ENCODE measurements at places on chromosomes 12 and 14.
A peak's percentile ranks its signal among the peaks of the same experiment; 100 is the strongest.

DNA sequence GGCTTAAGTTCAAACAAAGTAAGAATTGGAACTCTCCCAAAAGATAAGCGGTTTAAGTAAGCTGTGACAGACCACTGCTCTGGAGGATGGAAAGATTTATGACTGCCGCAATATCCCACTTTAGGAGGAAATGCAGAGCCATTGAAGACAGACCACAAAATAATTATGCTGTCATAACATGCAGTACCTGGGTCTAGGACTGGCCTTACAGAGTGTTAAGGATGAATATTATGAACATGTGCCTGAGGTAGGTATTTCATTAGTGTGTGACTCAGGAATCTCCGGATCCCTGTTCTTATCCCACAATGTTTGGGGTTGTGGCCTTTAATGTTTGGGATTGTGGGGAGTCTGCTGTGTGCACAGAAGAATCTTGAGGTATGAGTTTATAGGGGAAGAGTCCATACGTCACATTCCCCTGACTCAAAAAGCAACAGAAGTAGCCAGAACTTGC, 114.9 kb downstream of the SAMD4A start:
- no peak for DNase-seq

- DNase-seq, result no peak
Observed at GRCh38 chr14:48333221-48333920, 658.0 kb upstream of the MDGA2 start.

- DNase-seq, result no peak
Observed at GRCh38 chr14:61569308-61569707, 126.0 kb upstream of the HIF1A start.

- DNase-seq, result no peak
Observed at GRCh38 chr14:26389646-26390508, 208.0 kb downstream of the NOVA1 start.

- DNase-seq, result peak; percentile 40
Observed at GRCh38 chr12:49909826-49910225, 6.1 kb upstream of the FAIM2 start.

GRCh38 chr14:22885975-22886374, 3.0 kb downstream of the REM2 start:
- no peak for DNase-seq

- DNase-seq, result no peak
Observed at GRCh38 chr12:21941506-21942376, 515 bp upstream of the ABCC9 start.

- DNase-seq, result no peak
Observed at GRCh38 chr12:92123780-92124688, 21.6 kb downstream of the BTG1 start.
